ENCODE measurements at places on chromosomes 7 and 10.

DNA sequence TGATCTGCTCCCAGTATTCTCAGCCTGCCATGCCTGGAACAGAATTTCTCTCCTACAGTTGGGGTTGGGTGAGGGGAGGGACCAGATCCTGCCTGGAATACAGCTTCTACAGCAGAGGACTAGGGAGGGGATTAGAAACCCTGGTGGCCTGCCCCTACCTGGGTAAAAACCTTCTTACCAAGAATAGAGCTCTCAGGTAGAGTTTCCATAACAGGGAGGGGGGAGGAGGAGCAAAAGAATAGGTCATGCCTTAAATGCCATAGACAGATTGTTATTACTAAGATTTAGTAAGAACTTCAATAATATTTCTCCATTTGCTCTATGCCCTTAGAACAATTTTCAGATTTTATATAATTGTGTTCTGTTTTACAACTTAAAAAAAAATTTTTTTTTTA lies 33.5 kb upstream of the TSPAN33 start:
- no peak for DNase-seq

GRCh38 chr7:143085109-143085508 lies 33.0 kb downstream of the OR6V1 start:
- DNase-seq: no peak

DNA sequence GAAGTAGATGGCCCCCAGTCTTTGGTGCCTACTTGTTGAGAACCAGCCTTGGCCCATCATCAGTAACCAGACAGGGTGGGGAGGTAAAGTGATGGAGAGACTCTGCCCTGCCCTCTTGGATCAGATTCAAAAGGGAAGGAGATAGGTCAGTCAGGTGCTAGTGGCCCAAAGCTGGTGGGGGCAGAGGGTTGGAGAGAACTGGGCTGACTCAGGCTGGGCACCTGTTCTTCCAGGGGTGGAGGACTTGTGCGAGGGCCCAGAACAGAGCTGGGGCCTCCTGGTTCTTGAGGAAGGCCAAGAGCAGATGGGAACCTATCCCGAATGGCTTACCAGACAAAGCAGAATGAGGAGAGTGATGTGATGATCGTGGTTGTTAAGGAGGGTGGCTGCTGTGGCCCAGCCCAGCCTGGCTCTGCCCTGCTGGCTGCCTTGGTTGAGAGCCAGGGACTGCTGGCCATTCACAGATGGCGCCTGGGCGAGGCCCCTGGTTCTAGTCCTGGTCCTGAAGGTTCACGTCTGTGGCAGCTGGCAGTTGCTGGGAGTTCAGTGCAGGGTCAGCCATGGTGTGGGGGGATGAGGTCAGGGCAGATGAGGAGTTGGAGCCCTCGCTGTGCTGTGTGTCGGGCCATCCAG lies 36.6 kb downstream of the PALD1 start:
- no peak for DNase-seq

DNA sequence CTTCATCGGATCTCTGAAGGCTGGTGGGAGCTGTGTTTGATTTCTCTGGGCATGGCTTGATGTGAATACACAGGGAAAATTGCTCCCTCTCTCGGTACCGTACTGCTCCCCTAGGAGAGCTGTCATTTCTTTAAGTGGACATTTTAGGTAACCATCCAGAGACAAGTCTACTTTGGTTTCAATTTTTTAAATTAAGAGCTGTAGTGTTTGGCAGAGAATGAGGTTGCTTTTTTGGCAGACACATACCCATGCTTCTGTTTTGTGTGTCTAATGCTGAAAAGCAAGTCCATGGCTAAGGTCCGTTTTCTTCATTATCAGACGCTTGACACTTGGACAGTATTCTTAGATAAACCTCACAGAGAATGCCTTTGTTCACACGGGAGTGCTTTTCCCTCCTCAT lies 61.3 kb upstream of the TRIL start:
- DNase-seq: no peak

GRCh38 chr10:27355918-27356573 lies 115.4 kb upstream of the ACBD5 start:
- no peak for DNase-seq

DNA sequence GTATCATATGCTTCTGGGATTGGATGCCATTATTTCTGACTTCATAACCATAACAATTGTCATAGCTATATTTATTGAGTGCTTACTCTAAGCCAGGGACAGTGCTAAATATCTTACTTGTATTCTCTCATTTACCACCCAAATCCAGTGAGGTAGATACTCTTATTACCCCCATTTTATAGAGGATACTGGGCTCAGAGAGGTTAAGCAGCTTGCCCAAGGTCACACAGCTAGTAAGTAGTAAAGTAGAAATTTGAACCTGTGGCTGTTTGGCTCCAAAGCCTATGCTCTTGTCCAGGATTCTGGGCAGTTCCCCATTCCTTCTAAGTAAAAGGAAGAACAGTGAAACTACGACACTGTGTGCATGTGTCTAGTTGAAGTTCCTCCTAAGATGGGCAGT lies 56.5 kb downstream of the COL13A1 start:
- no peak for DNase-seq

All from activated T-helper 1 cell treated with anti-CD3 and anti-CD28 coated beads, Interleukin-2, amount 50 U/mL, for 16 hours (primary cell).